Nephron progenitor cell (in vitro differentiated cells): ENCODE measurements at places on chromosomes 1 and 21.

- no peak for DNase-seq
Observed at GRCh38 chr1:159184201-159184600, 12.8 kb downstream of the CADM3 start.

GRCh38 chr1:19484338-19484797, 971 bp downstream of the CAPZB start:
- peak; percentile 45 for DNase-seq

DNA sequence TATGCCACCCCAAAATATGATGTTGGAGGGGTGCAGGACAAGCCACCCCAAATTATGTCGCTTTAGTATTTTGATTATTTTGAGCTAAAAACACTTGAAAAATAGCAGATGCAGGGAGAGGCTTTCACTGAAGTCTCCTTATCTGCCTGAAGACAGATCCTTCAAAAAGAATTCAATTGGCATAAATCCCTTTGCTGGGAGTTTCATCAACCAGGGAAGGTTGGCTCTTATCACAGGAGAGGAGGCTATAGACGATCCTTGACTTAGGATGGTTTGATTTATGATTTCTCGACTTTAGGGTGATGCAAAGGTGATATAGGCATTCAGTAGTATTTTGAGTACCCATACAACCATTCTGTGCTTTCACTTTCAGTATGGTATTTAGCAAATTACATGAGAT, 97.8 kb upstream of the CAMK1G start:
- no peak for DNase-seq

GRCh38 chr1:20184481-20184900, 1.4 kb upstream of the UBXN10 start:
- DNase-seq, result no peak

DNA sequence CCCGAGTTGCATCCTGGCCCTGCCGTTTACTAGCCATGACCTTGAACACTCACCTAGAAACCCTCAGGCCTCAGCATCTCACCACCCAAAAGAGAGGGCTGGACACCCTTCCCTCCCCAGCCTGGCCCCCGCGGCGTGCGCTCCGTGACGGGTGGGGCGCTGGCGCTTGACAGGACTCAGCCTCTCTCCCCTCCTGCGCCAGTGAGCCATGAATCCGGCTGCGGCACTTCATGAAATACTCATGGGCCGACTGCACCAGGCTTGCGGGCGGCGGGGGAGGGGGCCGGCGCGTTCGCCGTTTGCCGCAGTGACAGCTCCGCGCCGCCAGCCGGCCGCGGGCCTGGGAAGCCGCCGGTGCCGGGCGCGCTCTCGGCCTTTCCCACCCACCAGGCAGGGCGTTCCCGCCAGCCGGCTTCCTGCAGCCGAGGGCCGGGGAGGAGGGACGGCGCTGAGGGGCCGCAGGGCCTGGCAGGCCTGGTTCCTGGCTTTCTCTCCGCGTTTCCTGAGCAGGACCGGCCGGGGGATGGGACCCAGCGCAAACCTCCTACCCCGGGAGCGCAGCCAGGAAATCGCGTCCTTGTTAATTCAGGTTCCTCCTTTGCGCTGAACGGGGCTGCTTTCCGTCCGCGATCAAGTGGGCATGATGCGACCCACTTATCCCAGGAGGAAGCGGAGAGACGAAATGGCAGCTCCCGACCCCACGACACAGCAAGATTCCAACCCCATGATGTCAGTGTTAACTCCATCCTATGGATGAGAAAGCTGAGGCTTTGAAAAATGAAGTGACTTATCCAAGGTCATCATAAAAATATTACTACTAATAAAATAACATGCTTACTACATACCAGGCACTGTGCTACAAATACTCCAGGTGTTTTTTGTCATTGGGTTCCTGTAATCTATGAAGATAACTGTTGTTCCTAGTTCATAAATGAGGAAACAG, 9.1 kb upstream of the LUZP1 start:
- DNase-seq, result peak; percentile 85
